Activated naive CD4-positive, alpha-beta T cell treated with anti-CD3 and anti-CD28 coated beads, Interleukin-2, amount 50 U/mL, for 72 hours (primary cell): ENCODE measurements at places on chromosomes 13 and 19. TPM values are rescaled to one million over a fixed set of nuclear protein-coding genes. Genes with fewer than 3 reads are reported as not detected.

PLPPR3 gene
- total RNA-seq = not detected

- no peak for DNase-seq
Measured at GRCh38 chr19:11434703-11435056, 241 bp downstream of the ODAD3 start.

- peak; percentile 47 for DNase-seq
Measured at GRCh38 chr19:16586991-16587832, 15.0 kb upstream of the SLC35E1 start.

GRCh38 chr19:34229721-34230120 is 24.6 kb upstream of the GARRE1 start:
- DNase-seq = no peak

SULT2B1 gene
- not detected for total RNA-seq

- no peak for DNase-seq
Measured at GRCh38 chr19:51664131-51664530, 17.5 kb upstream of the SIGLEC14 start.

GRCh38 chr19:13920940-13921747 is 15.1 kb downstream of the CC2D1A start:
- peak; percentile 42 for DNase-seq

GRCh38 chr19:351976-352625 is 7.5 kb upstream of the MIER2 start:
- no peak for DNase-seq

DNA sequence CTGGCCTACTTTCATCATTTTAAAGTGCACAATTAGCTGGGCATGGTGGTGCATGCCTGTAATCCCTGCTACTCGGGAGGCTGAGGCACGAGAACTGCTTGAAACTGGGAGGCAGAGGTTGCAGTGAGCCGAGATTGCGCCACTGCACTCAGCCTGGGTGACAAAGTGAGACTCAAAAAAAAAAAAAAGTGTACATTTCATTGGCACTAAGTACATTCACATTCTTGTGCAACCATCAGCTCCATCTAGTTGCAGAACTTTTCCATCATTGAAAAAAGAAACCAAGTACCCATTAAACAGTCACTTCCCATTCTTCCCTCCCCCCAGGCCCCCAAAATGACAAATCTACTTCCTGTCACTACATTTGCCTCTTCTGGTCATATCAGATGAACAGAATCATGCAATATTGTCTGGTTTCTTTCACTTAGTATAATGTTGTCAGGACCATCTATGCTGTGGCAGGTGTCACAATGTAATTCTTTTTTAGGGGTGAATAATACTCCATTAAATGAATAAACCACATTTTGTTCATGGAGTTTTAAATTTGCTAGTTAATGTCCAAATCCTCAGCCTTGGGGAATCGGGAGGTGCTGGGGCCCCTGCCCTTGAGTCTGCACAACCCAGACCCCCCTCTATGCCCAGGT is 7.4 kb upstream of the SIGLEC11 start:
- DNase-seq = no peak

DNA sequence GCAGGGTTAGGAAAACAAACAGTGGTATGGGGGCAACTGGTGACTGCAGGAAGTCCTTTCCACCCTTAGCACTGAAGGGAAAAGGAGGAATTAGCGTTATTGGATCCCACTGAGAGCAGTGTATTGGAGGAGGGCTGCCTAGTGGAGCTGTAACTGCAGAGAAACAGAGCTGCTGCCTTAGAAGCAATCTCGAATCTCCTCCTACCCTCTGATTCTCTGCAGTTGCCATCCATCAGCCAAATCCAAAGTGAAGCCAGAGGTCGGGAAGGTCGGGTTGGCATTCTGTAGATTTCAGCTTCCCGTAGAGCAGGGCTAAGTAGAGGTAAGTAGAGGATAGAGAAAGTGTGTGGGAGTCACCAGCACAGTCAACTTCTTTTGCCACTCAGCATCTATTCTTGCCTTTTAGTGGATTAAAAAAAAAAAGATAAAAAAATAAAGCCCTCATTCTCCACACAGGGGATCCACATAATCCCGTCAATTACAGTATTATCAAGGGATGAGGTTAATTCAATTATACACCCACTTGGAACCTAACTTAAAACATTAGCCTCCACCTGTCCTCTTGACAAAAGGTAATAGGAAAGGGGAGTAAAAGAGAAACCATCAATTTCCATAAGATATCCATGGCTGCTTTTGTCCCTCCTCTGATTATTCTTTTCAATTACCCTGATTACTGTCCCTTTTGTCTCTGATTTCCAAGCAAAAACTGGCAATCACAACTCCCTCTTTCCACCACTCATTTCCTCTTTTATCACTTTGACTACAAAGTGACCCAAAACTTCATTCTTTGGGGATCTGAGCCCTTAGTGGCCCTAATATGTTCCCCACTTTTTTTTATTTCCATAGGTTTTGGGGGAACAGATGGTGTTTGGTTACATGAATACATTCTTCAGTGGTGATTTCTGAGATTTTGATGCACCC is 234.7 kb downstream of the RBM26 start:
- no peak for DNase-seq

DNA sequence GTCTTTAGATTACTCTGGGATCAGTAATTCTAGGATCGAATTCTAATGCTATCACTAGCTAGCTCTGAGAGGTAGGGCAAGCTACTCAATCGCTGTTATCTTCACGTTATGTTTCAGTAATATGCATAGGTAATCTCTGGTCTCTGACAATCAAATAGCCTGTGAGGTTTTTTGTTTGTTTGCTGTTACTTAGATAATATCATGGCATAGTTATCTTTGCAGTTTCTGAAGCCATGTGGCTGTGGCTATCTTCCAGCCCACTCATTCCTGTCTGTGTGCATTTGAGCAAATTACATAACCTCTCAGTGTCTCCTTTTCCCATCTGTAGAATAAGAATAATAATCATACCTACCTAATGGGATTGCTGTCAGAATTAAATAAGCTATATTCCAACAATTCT is 330.2 kb downstream of the PCDH9 start:
- no peak for DNase-seq

DNA sequence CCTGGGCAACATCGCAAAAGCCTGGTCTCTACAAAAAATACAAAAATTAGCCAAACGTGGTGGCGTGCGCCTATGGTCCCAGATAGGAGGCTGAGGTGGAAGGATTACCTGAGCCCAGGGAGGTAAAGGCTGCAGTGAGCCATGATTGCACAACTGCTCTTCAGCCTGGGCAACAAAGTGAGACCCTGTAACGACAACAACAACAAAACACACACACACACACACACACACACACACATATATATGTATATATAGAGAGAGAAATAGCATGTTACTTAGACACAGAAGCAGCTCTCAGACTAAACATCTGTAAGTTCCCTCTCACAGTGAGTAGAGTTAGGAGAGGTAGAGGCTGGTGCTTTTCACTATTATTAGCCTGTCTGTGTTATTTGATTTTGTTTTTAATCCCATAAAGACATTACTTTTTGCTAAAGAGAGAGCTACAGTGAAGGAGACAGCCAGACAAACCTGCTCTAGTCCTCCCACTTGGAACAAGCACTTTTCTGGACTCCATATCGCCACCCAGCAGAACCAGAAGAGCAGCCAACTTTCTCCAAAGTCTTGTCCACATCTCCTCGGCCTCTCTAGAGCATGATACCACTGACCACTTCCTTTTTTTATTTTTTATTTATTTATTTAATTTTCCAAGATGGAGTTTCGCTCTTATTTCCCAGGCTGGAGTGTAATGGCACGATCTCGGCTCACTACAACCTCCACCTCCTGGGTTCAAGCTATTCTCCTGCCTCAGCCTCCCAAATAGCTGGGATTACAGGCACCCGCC is 2.8 kb upstream of the LIN7B start:
- DNase-seq = no peak

DNA sequence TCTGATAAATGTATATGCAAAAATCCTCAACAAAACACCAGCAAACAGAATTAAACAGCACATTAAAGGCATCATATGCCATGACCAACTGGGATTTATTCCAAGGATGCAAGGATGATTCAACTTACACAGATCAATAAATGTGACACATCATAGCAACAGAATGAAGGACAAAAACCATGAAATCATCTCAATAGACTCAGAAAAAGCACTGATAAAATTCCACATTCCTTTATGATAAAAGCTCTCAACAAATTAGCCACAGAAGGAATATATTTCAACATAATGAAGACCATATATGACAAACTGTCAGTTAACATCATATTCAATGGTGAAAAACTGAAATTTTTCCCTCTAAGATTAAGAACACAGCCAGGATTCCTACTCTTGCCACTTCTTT is 691.6 kb downstream of the DIAPH3 start:
- DNase-seq = no peak
